Stimulated activated CD8-positive, alpha-beta memory T cell treated with anti-CD3 and anti-CD28 coated beads, Interleukin-7, amount 100 ng/mL, for 1 hour (primary cell): ENCODE measurements at places on chromosomes 2 and 18.

- no peak for DNase-seq
Measured at GRCh38 chr2:236774171-236774570, 204.5 kb downstream of the ACKR3 start.

DNA sequence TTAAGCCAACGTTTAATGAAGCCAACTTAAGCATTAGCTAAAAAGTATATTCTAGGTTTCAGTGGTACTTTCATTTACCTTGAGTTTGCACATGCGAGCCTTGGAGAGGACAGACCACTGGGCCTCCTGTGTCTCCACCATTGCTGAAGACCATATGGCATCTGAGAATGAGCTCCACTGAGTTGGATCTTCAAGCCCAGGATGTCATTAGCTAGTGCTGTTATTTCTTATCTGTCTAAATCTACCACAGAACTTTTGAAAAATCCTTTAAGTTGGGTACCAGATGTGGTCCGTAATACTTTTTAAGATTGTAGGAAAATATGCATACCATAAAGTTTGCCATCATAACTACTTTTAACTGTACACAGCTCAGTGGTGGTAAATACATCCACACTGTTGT is 161.8 kb downstream of the NCK2 start:
- DNase-seq, result no peak

DNA sequence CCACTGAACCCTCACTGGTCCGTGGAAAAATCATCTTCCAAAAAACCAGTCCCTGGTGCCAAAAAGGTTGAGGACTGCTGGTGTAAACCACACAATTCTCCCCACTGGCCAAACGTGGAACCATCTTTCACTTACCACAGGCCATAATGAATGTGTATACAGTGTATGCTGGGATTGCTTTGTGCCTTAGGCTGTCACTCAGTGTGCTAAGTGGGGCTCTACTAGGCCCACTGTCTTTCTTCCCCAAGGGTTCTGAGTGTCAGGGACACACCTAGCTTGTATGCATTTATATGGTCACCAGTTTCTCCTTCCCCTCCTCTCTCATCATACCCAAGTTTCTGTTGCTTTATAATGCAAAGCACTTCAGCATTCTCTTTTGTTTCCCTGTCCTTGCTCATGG is 27.2 kb downstream of the SCYGR8 start:
- DNase-seq, result no peak

- DNase-seq, result no peak
Measured at GRCh38 chr2:186294248-186294888, 191.7 kb upstream of the ZC3H15 start.

GRCh38 chr2:113886479-113887008 is 3.3 kb upstream of the ACTR3 start:
- DNase-seq, result no peak

- DNase-seq, result no peak
Measured at GRCh38 chr18:23227726-23228070, 92.4 kb downstream of the CABLES1 start.

DNA sequence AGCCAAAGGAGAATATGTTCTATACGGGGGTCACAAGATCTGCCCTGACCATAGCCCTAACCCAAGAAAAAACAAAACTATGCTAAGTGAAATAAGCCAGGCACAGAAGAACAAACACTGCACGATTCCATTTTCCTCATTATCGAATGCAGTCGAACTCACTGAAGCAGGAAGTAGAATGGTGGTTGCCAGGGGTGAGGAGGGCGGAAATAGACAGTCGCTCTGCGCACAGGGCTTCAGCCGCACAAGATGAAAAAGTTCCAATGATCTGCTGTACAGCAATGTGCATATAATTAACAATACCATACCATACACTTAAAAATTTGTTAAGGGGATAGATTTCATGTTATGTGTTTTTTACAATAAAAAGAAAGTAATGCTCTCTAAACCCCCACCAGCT is 257.7 kb downstream of the TXNL1 start:
- no peak for DNase-seq

DNA sequence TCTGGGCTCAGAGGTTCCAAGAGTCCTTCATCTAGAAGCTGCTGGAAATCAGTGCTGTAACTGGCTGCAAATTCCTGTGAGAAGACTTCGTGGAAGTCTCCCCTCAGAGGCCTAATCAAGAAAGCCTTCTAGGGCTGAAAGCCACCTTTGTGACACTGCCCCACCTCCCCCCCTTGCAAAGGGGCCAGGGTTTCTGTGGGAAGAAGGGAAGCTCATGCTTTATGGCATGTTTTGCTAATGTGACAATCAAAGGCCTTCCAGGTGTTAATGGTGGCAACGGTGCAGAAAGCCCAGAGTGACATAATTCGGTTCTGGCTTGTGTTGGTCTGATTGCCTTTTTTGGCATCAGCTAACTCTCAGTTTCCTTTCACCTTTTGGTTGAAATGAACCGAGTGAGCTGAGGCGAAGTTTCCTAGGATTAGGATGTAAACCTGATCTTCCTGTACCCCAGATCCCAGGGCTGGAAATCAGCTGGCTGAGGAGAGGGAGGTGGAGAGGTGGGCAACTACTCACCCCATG is 126.9 kb upstream of the TRIB2 start:
- DNase-seq, result no peak
